NCI-H2227 treated with DMSO at 0.1 percent for 48 hours (cell line): ENCODE measurements at places on chromosomes 13 and 19.

DNA sequence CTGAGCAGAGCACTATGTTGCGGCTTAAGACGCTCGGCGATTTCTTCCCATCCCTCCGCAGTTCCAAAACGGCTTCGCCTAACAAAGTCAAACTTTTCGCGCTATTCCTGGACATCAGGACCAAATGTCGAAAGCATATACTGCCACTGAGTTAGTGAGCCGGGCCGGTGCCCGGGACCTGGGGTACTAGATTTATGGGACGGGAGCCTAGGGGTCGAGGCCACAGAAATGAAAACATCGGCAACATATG, 699 bp downstream of the RCBTB2 start:
- peak; percentile 17 for DNase-seq

GRCh38 chr19:48644839-48645619, 958 bp downstream of the CA11 start:
- DNase-seq, result peak; percentile 77

- DNase-seq, result no peak
Observed at GRCh38 chr13:46172531-46172991, 9.4 kb downstream of the LCP1 start.

DNA sequence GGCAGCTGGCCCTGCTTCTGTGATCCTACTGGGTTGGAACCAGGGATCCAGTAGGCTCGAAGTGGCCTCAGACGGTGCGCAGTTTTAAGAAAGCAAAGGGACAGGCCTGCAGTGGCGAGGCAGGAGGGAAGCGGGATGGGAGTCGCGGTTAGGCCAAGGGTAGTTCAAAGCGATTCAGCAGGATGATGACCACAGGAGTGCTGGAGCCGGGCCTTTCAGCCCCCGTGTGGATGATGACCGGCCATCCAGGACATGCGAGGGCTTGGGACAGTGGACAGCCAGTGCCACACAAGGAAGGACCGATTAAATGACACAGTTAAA, 854 bp downstream of the RNASEH2B start:
- DNase-seq, result peak; percentile 14

GRCh38 chr19:12639901-12640613, 26.5 kb downstream of the MAN2B1 start:
- peak; percentile 11 for DNase-seq

GRCh38 chr13:91523116-91523515, 124.7 kb downstream of the GPC5 start:
- no peak for DNase-seq

- no peak for DNase-seq
Observed at GRCh38 chr13:49806126-49806536, 13.6 kb upstream of the KPNA3 start.

DNA sequence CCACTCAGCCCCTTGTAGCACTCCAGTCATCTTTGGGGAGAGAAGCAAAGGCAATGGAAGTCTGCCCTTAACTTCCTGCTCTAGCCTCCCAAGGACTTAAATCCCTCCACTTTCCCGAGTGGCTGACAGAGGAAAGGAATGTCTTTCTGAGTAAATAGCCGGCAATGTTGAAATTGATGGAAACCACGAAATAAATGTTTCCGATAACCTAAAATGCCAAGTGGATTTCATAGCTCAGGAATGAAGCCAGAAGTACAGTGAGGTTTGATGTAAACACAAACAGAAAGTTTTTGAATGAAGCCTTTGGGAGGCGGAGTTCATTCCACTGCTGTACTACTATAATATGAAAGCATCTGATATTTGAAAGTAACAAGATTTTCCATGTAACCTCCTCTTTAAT, 14.0 kb upstream of the TBC1D4 start:
- DNase-seq, result no peak

GRCh38 chr13:105579821-105580710, 955.4 kb downstream of the EFNB2 start:
- DNase-seq, result no peak

GRCh38 chr13:112055036-112055914, 11.7 kb upstream of the SOX1 start:
- no peak for DNase-seq

- DNase-seq, result no peak
Observed at GRCh38 chr13:36813225-36813624, 5.8 kb upstream of the RFXAP start.

- DNase-seq, result no peak
Observed at GRCh38 chr13:96090240-96091101, 564 bp downstream of the HS6ST3 start.

GRCh38 chr13:91312324-91312723, 35.2 kb upstream of the MIR17HG start:
- DNase-seq, result no peak

DNA sequence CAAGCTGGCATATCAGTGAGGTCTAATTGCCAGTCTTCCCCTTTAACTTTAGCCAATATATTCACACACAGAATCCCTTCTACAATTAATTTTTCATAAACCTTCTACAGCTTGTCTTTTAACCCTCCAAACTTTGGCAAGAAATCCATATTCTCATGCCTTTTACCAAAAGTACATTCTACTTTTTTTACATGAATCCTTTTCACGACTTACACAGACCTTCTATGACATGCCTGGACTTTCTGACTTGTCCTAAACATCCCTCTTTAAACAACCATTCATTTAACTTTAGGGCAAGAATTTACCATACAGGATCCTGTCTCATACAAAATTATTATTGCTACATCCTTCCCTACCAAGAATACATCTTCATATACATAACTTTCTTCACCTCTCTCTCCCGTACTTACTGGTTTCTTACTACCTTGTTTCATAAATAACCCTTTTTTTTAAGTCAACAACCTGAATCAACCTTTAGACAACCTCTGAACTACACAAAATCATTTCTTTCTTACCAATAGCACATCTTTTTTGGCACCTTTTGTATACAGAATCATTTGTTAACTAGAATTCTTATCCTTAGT, 23.5 kb downstream of the ZNF544 start:
- no peak for DNase-seq

GRCh38 chr13:26551255-26551860, 6.1 kb upstream of the WASF3 start:
- no peak for DNase-seq
